ENCODE measurements at places on chromosomes 4 and X.

DNA sequence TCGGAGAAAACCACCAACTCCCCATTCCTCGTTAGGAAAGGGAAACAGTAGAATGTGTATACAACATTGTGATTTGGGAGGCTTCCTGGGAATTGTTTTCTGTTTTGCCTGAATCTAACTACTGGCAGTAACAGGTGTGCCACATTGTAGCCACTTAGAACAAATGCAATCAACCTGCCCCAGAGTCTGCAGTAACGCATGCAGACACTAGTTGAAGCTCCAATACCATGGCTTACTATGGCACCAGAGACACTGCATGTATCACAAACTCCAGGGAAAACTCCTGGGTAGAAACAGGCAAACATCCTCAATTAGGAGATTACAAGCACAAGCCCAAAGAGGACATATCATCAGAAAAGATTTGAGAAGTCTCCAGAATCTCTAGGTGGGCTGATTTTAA, 154.2 kb upstream of the NEIL3 start:
- no peak for DNase-seq

- no peak for DNase-seq
These were observed 1.6 kb downstream of the KDR start for GRCh38 chr4:55123791-55124190.

GRCh38 chrX:13938051-13938828, 91.5 kb downstream of the GEMIN8 start:
- no peak for DNase-seq

GRCh38 chrX:51148848-51149247, 183.8 kb upstream of the NUDT10 start:
- DNase-seq = no peak

- no peak for DNase-seq
These were observed 371.4 kb upstream of the FAM241A start for GRCh38 chr4:111773858-111774257.

DNA sequence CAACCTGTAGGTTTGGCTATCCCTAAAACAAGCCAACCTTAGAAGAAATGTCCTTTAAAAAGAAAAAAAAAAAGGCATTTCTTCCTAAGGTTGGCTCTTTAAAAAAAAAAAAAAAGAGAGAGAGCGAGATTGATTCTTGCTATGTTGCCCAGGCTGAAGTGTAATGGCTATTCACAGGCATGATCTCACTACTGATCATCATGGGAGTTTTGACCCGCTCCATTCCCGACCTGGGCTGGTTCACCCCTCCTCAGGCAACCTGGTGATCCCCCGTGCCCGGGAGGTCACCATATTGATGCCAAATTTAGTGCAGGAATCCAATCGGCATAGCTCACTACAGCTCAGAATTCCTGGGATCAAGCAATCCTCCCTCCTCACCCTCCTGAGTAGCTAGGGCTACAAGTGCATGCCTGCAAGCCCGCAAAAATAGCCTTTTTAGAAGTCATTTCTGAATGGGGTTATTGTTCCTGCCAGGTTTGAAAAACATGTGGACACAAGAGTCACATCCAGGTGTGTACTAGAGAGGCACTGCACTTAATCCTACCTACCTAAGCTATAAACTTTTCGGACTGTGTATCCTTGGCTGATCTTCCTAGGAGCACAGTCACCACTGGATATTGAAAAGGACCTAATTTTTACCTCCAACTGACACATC, 61.4 kb upstream of the ZCCHC13 start:
- DNase-seq = no peak

DNA sequence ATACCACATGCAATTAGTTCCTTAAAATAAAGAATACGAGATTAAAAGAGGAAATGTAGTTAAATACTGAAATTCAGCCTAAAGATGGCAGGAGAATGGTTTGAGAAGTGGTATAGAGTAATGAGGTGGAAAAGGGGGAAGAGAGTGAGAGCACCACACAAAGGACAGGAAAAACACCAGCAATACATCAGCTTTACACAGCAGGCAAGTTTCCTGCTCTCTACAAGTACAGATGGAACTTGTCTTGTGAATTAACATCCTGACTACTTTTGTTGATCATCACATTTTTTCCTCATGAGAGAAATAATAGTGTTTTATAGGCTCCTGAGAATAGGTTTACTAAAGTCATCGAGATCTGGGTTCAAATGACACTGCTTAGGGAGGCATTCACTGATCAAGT, 2.9 kb upstream of the UNC5C start:
- DNase-seq = no peak

DNA sequence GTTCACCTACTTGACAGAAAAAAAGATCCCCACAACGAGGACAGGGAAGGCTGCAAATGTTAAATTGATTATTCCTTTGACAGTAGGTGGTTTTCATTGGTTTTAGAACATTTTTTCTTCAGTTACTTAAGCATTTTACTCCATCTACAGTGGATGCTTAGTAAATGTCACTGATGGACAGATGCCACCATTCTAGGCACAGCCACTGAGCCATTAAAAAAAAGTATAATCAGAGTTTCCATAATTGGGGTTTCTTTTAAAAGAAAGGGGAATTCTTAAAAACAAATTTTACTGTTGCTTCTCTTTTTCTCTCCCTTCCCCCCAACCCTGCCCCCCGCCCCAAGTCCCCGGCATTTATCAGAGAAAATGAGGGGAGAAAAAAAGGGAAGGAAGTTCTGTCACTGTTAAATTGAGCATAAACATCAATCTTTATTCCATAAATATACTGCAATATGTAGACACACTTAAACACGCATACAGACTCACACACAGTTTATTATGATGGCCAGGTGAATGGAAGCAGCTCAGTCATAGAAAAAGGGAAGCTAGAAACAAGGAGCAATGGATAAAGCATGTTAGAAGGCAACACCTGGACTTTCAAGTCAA, 79.7 kb upstream of the PRPS2 start:
- DNase-seq = no peak

- no peak for DNase-seq
These were observed 469 bp downstream of the IRS4 start for GRCh38 chrX:108735679-108736508.

DNA sequence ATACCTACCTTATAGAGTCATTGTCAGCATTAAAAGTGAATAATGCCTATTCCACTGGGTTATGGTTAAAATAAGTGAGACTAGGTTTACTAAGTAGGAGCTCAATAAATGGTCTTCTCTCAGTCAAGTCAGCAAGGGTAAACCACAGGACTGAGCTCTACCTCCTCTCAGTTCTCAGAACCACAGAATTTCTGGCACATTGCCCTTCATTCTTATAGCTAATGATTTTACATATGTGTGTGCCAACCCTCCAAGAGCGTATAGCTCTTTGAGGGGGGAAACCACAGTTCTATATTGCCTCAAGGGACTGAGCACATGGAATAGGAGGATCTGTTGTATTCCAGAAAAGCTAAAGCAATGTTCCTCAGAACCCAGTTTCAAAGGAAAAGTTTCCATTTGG, 124.8 kb downstream of the ATG4A start:
- peak; percentile 30 for DNase-seq

DNA sequence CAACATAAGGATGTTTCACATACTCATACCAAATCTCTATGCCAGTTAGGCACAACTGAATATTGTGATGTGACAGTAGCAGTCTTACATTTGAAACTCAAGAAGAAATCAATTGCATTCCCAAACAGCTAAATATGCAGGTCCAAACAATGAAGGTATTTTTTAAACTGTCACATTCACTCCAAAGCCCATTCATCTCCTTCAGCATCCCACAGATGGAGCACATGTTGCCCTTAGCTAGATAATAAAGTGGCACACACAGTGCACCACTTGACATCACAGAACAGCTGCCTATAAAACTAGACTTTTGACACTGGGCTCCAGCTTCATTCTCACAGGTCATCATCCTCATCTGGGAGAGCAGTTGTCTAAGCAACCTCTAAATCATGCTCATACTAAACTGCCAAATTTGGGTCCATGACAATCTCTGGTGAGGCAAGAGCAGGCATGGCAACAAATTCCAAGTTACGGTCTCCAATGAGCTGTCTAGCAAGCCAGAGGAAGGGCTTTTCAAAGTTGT, 26.2 kb upstream of the ARHGEF6 start:
- no peak for DNase-seq

DNA sequence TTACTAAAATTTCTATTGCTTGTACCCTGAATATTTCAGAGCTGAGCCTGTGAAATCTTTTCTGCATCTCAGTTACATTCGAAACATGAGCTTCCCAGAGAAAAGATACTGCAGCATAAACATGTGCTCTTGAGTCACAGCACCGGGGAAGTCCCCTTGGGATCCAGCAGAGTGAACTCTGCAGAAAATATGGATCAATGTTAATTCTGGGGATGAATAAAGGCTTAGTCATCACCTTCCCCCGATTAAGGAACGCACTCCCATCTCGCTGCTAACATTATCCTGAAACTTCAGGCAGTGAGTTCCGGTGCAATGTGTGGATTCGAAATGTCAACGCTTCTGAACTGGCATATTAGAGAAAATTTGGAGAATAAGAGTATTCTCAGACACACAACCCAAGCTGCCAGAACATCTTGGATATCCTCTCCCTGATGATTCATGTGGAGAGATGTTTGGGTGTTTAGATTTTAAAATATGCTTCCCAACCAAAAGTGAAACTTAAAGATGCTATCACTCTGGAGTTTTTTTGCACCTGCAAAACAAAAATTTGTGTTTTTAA, 90.8 kb downstream of the IRF2 start:
- DNase-seq = peak; percentile 91
